ENCODE measurements at places on chromosomes 4 and X.

DNA sequence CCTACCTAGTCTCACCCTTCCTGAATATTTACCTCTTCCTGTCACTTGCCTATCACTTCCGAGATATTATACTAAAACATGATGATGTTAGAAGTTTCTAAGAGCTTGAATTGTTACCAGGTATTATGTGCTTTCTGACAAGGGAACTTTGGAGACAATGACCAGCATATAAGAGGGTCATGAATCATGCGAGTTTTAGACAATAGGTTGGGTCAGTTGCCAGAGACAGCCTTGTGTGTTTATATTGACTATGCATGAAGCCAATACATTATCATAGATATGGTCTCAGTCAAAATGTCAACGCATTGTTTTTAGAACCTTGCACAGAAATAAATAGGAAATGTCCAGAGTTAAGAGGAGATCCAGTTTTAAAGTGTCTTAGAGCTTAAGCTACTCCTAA, 116.8 kb downstream of the KLHL4 start:
- DNase-seq: no peak

DNA sequence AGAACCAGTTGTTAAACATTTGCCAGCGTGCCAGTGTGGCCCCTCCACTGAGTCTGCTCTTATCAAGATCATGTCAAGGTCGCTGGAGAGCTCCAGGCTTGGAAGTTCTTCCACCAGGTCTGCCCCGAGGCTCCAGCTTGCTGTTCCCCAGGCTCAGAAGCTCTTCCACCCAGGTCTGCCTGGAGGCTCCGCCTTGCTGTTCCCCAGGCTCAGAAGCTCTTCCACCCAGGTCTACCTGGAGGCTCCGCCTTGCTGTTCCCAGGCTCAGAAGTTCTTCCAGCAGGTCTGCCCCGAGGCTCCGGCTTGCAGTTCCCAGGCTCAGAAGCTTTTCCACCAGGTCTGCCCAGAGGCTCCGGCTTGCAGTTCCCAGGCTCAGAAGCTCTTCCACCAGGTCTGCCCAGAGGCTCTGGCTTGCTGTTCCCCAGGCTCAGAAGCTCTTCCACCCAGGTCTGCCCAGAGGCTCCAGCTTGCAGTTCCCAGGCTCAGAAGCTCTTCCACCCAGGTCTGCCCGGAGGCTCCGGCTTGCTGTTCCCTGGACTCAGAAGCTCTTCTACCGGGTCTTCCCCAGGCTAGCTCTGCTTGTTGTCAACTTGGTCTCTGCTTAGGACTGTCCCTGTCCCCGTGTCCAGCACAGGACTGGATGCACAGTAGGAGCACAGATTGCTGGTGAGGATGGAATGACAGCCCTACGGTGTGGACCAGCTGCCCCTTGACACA, 54.4 kb downstream of the HMX1 start:
- no peak for DNase-seq

GRCh38 chr4:41551536-41551935, 13.6 kb downstream of the LIMCH1 start:
- DNase-seq: no peak

DNA sequence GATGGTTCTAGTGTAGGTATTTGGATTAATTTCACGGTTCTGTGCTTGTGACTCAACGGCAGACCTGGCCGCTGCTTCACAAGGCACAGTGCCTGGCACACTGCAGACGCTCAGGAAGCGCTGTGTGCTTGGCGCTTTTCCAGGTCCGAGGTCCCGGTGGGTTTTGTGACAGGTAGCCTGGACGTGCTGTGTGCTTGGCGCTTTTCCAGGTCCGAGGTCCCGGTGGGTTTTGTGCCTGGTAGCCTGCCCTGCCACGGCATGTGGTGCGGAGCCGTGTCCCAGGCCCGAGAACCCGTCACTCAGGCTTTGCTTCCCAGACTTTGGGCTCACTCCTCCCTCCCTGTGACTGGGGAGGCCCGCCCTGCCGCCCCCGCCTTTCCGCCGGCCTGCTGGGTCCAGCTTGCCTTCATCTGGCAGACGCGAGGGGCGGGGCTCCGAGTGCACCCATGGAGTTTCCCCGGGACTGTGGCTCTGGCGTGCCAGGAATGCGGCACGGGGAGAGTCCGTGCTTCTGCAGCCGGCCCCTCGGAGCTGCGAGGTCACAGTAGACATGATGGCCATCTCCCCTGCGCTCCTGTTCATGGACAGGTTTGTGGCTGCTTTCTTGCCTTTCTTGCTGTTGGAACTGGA, 44.2 kb downstream of the TBC1D14 start:
- no peak for DNase-seq

- no peak for DNase-seq
These were observed 93.2 kb upstream of the FAM47B start for GRCh38 chrX:34849371-34849770.

DNA sequence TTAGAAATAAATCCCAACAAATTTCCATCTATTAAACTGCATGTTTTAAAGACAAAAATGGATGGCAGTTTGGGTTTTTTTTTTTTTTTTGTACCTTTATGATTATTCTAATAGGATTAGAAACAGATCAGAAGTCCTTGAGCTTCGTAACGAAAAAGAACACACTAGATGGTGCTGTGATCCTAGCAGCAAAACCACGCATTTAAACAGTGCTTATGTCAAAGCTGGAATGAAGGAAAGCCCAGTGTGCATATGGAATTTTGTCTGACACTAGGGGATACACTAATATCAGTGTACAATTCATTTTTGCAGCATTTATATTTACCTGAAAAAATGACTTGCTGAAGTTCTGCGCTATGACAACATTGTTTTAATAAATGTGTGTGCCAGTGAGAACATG, 229.1 kb downstream of the VEGFC start:
- no peak for DNase-seq

- no peak for DNase-seq
These were observed 156.4 kb upstream of the TBL1X start for GRCh38 chrX:9308426-9308825.

GRCh38 chr4:88104902-88105610, 53.4 kb downstream of the ABCG2 start:
- no peak for DNase-seq

DNA sequence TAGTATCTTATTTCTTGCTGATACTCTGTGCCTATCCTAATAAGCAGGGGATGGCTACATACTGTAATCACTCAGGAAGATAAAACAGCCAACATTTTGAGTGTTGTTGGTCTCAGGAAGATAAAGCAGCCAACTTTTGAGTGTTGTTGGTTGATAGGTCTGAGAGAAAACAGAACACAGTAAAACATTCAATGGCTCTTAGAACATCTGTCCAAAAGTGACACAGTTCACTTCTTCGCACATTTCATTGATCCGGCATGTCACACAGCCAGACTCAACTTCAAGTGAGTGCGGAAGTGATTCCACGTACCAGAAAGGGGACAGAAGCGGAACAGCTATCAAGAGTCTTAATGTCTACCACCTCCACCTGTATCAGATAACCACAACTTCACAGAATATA, 87.3 kb upstream of the DMD start:
- no peak for DNase-seq

DNA sequence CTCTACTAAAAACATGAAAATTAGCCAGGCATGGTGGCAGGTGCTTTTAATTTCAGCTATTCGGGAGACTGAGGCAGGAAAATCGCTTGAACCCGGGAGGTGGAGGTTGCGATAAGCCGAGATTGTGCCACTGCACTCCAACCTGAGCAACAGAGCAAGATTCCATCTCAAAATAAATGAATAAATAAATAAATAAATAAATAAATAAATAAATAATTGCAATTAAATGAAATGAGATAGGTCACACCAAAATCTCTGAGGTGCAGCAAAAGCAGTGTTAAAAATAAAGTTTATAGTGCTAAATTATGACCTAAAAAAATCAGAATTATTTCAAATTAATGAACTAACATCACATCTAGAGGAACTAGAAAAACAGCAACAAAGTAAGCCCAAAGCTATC, 13.6 kb upstream of the CYLC1 start:
- DNase-seq: no peak

DNA sequence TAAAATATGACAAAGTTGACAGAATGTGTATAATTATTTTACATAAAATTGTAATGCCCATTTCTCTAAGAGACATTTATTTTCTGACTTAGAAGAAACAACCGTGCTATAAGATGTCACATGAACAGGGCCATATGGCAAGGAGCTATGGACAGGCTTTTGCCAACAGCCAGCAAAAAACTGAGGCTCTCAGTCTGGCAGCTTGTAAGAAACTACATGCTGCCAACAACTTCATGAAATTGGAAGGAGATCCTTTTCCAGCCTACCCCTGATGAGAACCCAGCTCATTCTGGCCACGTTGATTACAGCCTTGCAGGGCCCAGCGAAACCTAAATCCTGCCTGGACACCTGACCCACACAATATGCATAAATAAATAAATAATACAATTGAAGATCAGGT, 250.3 kb upstream of the ARSJ start:
- DNase-seq: no peak

GRCh38 chr4:25358515-25359275, 18.4 kb upstream of the ANAPC4 start:
- no peak for DNase-seq

DNA sequence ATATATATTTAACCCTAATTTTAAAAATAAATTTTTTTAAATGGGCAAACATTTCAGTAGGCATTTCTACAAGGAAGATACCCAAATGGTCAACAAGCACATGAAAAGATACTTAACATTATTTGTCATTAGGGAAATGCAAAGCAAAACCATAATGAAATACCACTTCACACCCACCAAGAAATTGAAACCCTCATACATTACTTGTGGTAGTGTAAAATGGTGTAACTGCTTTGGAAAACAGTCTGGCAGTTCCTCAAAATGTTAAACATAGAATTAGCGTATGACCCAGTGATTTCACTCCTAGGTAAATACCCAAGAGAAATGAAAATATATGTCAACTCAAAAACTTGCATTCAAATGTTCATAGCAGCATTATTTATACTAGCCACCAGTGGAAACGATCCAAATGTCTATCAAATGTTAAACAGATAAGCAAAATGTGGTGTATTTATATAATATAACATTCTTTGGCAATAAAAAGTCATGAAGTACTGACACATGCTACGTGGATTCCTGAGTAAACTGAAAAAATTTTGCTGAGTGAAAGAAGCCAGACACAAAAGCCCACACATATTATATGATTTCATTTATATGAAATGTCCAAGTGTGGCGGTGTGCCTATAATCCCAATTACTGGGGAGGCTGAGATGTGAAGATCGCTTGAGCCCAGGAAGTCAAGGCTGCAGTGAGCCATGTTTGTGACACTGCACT, 16.6 kb downstream of the TRIM2 start:
- DNase-seq: no peak

DNA sequence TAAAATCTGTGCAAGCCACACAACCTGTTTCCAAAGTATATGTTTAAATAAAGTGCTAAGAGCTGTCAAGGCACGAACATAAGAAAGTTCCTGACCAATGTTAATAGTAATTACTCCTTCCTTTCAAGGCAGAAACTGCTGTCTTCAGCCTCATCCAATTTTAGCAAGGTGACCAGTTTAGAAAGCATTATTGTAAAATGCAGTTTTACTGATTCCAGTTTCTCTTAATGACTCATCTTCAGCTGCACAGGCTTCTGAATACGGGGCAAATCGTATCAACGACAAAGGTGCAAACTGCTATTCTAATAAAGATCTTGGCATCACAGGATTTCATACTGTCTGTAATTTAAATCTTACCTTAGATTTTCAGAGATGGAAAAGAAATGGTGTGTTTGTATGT, 87.5 kb downstream of the PPP3CA start:
- DNase-seq: no peak

DNA sequence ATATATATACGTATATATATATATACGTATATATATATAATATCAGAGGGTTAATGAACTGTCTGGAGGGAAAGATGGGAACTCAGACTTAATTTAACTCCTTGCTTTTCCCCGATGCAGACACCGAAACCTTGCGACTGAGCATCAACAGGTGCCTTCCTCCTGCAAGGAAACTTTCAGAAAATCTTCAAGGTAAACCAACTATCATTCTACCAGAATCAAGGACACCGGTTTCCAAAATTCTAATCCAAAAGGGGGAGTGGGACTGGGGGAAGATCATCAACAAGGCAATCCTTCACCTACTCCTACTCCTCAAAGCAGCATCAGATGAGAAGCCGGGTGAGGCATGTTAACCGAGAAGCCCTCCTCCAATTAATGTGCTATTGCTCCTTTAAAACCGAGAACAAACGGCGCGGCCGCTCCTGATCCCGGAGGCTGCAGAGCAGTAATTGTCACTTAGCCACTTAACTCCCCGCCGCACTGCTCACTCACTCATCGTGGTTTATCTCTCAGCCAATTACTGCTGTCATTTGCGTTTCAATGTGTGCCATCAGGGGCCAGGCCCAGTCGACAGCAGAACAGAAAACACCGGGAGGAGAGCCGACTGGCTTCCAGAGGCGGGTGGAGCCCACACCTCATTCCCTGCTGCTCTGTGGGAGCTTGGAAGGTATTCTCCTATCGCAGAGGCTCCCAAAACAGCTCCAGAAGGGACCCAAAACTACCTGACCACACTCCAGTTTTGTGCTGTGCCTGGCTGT, 61.7 kb downstream of the MAML3 start:
- DNase-seq: no peak

DNA sequence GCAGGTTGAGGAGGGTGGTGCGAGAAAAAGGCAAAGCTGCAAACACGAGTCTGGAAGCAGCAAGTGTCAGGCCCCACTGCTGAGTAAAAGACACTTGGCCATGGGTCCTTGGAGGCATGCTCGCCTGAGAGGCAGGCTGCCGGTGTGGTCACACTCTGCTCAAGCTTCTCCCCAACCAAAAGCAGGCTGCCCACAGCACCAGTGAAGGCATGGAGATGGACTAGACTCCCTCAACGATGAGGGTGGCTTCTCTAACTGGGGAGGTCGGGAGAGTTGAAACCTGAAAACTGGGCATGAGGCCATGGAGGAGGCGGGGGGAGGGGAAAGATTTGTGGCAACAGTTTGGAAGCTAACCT, 86.5 kb downstream of the ATG4A start:
- no peak for DNase-seq

DNA sequence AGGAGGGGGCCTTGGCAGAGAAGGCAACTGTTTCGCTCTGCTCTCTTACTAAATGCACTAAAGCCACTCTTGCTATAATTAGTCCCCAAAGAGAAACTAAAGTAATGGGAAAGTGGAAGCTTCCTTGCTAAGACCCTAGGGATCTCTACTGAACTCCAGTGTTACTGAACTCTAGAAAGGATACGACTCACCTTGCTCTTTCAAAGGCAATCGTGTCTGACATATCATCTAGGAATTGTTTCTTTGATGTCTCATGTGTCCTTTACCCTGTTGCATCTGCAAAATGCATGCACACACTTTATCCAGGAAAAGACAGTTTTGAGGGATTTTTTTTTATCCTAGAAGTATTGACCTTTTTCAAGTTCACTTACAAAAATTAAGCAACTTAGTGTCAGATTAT, 148.1 kb upstream of the FAM9B start:
- no peak for DNase-seq

DNA sequence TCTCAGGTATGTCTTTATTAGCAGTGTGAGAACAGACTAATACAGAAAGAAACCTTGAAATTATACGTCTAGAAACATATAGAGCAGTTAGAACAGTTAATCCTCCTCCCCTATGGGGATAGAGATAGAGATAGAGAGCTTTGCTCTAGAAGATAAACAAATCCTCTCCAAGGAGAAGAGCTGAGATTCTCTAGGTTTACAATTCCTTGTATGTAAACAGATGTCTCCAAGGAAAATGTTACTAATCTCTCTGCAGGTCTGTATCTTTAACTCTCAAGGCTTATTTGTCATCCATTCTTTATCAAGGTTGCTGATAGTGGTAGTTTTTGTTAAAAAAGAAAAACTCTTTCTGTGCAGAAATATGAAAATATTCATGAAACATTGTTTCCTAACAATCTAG, 282.1 kb upstream of the GIMD1 start:
- no peak for DNase-seq

Measured in stimulated activated CD4-positive, alpha-beta T cell treated with anti-CD3 and anti-CD28 coated beads, TNF-alpha, amount 100 ng/mL, for 1 hour (primary cell).